Cerebellum (tissue), 4 donors: ENCODE measurements at places on chromosomes 2 and 18.
A peak's percentile ranks its signal among the peaks of the same experiment; 100 is the strongest.

GRCh38 chr2:120352696-120353590 lies 7.0 kb downstream of the INHBB start:
- DNase-seq: no peak

DNA sequence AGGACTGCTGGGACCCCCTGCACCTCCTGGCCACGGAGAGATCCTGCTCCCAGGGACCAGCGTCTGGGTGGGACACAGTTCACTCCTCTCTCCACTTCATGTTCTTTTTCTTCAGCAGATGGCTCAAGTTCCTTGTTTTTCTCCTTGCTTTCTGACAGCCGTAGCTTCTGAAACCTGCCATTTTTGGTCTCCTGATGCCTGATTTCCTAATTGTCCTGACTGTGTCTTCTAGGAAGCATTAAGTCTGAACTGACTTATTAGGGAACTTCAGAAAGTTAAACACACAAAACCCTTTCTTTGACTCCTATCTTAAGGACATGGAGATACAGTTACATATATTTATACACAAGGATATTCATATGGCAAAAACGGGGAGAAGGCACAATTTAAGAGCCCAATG lies 22.7 kb downstream of the CNNM4 start:
- DNase-seq: no peak

GRCh38 chr2:97765933-97766332 lies 52.6 kb downstream of the ZAP70 start:
- no peak for DNase-seq

DNA sequence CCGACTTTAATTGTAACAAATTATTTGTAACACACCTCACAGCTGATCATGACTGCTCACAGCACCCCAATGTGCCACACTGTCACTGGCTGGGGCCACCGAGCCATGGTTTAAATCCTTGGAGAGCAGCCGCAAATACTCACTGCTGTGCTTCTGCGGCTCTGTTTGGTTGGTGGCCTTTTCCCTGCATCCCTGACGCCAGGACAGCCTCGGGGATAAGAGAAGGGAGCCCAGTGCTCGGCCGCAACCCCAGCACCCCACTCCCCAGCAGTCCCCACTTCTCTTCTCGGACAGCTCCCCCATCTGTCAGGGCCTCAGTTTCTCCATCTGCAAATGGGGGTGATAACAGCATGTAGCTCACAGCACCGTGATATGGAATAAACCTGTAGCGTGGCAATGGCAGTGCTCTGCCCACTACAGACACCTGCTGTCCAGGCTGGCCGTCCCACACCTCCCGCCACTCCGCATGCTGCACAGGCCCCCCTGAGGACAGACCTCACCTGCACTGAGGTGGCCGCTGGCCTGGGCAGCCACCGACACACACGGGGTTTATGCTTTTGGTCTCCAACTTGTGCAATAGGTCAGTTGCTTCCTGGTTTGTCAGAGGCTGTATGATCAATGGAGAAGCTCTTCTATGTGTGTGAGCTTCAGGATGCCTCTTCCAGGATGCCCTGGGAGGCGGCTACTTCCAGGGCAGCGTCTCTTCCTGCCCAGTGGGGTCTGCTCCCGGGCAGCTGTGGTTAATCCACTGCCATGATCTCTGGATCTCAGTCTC lies 87.1 kb downstream of the NDUFA10 start:
- no peak for DNase-seq

- DNase-seq: no peak
These were observed 29.2 kb downstream of the PDIA6 start for GRCh38 chr2:10783421-10783820.

GRCh38 chr2:133437492-133437891 lies 130.8 kb downstream of the NCKAP5 start:
- DNase-seq: no peak

DNA sequence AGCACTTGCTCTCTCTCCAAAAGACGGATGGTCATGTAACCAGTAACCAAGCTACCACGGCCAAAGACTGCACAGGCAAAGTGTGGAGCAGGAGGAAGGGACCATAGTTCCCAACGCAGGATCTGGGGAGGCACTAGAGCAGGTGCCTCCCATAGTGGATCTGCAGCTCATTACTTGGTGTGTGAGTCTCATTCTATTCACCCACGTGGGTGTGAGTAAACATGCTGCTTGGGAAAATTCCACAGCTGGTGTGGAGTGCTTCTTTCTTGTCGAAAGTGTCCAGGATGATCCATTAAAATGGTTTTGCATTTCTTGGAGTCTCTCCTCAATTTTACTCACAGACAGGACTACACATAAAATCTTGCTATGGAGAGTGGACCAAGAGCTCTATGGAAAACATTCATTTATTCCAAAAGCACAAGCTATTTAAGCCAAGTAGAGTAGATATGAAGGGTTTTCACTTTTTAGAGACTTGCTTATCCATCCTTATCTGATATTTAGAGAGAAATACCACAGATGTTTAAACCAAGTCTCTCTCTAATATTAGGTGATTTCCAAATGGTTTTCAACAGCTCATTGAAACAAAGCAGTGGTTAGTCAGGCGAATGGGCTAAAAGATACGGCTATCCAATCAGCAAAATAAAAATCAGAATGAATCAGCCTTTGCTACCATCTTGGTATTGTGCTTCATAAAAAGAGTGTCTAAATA lies 104.3 kb upstream of the CCDC195 start:
- no peak for DNase-seq

- no peak for DNase-seq
These were observed 920.8 kb downstream of the ERBB4 start for GRCh38 chr2:211617803-211618202.

GRCh38 chr2:119546447-119546767 lies 2.2 kb downstream of the CFAP221 start:
- no peak for DNase-seq

DNA sequence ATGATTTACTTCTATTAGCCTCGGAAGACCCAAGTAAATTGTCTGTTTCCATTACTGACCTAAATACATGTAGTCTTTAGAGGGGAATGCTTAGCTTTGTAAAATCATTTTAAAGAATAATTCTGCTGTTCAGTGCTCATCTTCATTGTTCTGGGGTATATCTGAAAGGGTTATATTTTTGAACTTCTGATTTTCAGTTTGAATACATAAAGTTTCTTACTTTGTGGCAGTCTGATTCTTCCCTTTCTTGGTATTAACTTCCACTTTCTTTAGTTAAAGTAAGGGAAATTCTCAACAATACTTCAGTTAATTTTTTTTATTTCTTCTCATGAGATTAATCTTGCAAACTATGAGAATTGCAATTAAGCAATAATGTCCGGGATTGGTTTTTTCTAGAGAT lies 148.4 kb downstream of the DOCK10 start:
- no peak for DNase-seq

GRCh38 chr2:194725169-194725568 lies 931.9 kb upstream of the SLC39A10 start:
- no peak for DNase-seq

GRCh38 chr2:120503206-120503792 lies 157.4 kb downstream of the INHBB start:
- no peak for DNase-seq

GRCh38 chr2:68379184-68379708 lies 14.2 kb downstream of the PLEK start:
- no peak for DNase-seq

DNA sequence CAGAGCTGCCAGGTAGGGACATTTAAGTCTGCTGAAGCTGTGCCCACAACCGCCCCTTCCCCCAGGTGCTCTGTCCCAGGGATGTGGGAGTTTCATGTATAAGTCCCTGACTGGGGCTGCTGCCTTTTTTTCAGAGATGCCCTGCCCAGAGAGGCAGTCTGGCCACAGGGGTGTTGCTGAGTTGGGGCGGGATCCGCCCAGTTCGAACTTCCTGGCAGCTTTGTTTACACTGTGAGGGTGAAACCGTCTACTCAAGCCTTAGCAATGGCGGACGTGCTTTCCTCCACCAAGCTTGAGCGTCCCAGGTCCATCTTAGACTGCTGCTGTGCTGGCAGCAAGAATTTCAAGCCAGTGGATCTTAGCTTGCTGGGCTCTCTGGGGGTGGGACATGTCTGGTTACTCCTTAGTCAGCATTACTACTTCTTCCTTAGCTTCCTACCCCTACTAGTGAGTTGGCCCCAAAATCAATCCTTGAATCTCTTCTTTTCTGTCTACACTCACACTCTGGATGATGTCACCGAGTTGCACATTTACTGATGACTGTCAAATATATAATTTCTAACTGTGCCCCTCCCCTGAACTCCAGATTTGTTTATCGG lies 31.8 kb upstream of the FSHR start:
- DNase-seq: no peak

DNA sequence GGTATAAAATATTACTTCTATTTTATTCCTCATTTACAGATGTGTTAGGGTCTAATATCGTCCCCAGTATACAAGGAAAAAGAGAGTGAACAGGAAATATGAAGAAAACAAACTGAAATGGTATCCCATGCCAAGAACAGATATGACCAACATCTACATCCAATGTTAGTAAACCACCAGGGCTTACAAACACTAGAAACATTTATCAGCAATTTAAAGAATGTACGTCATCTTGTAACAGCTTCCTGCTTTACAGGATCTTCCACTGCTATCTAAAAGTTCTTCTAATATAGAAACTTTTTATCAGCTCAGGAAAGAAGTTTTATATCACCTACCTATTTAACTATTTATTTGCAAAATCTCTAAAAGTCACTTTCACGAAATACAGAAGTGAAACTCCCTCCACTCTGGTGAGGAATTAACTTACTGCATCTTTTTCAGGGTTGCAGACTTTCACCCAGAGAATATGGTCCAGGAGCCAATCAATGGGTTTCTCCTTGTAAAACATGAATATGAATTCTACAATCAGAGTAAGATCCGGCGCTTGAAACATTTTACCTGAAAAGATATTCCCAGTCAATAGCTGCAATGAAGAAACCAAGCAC lies 35.2 kb downstream of the UNC50 start:
- no peak for DNase-seq

GRCh38 chr2:240643811-240644150 lies 18.5 kb downstream of the GPR35 start:
- DNase-seq: no peak

DNA sequence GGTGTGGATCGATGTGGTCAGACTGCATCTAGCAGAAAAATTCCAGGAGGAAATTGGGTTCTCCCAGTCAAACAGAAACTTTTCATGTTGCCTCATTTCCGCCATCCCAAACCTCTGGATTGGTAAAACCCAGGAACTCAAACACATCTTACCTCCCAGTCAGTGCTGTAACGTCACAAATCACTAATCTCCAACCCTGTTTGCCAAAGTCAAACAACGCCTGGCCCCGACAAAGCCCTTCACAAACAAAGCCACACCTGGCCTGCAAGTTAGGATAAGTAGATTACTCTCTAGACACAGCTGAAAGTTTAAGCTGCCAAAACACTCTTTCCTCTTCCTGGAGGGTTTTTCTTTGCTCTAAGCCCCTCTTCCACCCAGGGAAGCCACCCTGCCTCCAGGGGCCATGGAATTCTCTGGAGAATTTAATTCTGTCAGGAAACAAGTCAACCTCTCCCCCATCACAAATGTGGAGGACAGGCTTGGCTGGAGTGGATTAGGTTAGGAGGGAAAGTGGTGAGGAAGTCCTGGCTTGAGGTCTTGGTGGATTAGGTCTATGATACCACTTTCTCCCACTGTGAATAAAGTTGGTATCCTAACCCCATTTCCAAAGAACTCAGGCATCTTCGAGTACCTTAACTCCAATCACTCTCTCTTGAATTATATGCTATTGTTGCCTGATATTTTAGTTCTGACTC lies 86.7 kb downstream of the LYPD6B start:
- no peak for DNase-seq

GRCh38 chr18:79912994-79913831 lies 38.2 kb downstream of the SLC66A2 start:
- no peak for DNase-seq

- DNase-seq: no peak
These were observed 352.2 kb downstream of the DLGAP1 start for GRCh38 chr18:4102901-4103300.

DNA sequence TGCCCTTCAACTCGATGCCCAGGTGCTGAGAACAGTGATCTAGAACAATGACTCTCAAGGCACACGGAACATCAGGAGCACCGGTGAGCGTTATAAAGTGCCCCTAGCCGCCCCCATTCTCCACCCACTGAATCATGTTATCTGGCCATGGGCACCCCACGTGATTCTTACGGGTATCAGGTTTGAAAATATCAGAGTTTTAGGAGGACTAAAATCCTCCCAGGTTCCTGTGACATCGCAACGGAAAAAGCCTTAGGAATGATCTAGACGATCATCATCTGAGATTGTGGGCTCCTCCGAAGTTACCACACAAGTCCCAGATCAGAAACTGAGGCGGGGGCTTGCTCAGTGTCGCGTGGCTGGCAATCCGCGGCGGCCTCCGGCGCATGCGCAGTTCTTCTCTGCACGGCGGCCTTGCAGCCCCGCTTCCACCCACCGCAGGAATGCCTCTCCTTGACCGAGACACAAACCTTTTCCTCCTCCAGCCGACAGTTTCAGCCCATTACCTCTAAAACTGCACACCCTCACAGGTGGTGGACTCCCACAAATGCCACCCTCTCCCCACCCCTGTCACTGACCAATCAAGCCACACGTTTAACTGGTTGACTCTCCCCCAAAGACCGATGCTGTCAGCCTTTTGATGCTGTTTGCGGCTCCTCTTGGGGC lies 5.8 kb upstream of the MRPL33 start:
- peak; percentile 41 for DNase-seq

DNA sequence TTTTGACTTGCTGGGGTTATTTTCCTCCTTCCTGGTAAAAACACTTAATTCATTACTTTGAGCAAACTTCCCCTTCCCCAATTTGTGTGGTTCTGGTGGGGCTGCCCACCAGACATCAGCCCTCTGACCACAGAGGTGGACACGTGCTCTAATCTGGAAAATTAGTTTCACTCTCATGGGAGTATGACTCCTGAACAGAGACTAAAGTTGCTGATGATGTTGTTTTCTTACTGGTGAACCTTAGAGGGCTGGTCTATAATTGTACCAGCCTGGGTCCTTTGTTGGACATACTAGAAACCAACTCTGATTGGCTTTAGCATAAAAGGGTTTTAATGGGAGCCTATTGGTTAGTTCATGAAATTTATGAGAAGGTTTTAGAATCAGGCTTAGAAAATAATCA lies 54.1 kb upstream of the ACYP2 start:
- DNase-seq: no peak

DNA sequence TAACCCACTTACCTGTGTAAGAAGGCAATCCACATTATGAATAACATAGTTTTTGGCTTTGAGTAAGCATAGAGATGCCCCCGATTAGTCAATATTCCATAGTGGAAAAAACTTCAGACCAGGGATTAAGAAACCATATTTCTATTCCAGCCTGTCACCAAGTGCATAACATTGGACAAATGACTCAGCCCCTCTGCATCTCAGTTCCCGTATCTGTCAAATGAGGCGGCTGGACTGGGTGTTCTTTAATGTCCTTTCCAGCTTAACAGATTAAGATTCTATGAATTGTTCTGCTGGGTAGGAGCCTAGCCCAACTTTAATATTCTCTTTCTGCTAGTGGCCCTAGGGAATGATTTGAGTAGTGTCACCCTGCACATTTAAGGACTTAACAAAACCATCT lies 11.8 kb upstream of the FTCDNL1 start:
- no peak for DNase-seq

- no peak for DNase-seq
These were observed 983.5 kb upstream of the NXPH2 start for GRCh38 chr2:139763705-139764104.
